ENCODE measurements at places on chromosomes 7 and 10.

GRCh38 chr7:133389727-133390126 lies 136.8 kb downstream of the EXOC4 start:
- DNase-seq: peak; percentile 8

DNA sequence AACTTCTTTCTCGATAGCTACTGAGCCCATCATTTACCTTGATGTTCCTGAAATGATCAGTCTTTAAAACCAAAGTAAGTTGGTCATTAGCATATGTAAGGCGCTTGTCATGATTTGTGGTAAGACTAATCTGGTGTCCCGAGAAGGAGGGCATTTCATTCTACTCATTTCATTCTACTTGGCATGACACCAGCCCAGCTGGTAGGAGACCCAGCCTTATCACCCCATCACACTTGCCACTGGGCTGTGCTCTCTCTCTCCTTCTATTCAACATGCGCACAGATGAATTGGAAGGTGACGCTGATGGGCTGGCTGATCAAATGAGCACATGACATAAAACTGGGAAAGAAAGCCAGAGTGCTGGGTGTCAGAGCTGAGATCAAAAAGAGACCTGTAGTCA lies 65.7 kb downstream of the CRTAC1 start:
- DNase-seq: no peak

DNA sequence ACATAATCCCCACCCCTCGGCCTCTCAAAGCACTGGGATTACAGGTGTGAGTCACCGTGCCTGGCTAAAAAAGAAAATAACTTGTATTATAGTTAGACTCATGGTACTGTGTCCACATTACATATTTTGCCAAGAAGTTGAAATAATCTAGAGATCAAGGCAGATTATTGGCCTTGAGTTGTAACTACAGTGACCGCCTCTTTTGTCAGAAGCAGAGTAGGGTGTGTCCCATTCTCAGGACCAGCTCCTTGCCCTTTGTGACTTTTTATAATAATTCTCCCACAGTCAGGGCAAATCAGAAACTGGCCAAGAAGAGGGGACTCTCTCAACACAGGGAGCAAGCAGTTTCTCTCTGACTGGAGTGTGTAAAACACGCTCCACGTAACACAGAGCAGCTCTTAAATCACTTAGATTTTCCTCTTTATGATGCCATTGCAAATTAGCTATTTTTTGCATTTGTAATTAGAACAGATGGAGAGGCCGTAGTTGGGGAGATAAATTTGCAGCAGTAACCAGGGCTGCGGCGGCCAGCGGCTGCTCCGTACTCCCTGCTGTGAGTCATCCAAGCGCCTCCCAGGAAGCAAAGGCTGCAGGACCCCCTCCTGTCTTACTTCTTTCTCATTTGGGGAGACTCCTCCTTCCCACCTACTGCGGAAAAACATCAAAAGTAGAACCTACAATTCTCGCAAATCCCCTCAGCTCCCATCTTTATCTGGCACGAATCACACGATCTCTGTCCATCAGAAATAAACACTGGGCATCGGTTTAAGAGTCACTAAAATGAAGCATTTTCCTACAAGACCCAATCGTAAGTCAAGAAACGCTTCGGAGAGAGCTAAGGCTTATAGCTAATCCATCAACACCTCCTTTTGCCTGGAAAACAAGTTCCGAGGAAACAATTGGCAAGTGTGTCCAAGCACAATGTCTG lies 32.1 kb upstream of the MSRB2 start:
- no peak for DNase-seq

DNA sequence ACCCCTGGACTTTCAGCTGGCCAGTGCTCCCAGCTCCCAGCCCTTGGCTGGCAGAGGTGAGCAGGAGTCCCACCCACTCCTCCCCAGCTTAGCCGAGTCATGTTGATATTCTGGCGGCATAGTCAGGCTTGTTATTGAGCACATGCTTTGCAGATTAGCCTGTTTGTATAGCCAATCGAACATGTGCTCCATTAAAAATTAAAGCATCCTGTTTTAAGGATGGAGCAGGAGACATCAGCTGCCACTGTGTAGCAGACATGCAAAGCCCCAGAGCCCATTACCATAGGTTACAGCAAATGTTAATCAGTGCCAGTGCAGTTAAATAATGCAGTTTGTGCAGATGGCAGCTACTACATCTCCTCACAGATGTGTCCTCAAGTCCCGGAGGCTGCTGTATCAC lies 574.6 kb upstream of the GALNT17 start:
- DNase-seq: no peak

- DNase-seq: no peak
Observed at GRCh38 chr10:45416603-45417002, 42.6 kb downstream of the ALOX5 start.

DNA sequence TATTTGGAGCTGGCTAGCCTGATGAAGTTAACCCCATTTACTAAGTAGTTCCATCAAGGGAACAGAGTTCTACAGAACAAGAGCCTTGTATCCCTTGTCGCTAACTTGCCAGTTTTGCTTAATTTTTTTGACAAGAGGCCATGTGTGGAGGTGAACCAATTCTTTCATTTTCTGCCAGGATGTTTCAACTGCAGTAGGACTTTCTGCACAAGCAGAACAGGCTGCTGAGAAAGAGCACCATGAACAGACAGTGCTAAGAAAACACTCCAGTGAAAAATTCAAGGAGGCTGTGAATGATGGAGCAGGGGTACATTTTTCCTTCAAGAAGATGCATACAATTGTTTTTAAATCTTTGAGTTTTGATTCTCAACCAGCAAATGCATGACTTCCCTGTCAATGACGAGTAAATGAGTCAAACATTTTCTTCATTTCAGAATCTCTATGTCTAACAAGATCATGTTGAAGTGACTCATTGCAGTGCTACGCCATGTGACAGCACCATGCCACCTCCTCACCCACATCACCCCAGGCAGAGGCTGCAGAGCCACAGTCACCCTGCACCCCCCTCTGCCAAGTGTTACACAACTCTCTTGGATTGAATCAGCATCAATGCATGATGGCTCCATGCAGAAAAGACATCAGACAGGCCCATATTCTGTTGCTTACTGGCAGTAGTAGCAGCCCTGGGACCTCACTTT lies 193.1 kb downstream of the COBL start:
- DNase-seq: peak; percentile 88

DNA sequence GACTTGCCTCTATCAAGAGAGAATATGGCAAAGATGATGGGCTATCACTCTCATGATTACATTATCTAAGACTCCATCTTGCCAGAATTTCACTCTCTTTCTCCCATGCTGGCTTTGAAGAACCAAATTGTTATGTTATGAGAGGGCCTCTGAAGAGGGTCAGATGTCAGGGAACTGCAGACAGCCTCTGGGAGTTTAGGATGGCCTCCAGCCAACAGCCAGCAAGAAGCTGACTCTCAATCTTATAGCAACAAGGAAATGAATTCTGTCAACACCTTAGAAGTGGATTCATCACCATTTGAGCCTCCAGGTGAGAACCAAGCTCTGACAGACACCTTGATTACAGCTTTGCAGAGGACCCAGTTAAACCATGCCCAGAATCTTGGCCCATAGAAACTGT lies 33.6 kb downstream of the ZNF22 start:
- DNase-seq: no peak

DNA sequence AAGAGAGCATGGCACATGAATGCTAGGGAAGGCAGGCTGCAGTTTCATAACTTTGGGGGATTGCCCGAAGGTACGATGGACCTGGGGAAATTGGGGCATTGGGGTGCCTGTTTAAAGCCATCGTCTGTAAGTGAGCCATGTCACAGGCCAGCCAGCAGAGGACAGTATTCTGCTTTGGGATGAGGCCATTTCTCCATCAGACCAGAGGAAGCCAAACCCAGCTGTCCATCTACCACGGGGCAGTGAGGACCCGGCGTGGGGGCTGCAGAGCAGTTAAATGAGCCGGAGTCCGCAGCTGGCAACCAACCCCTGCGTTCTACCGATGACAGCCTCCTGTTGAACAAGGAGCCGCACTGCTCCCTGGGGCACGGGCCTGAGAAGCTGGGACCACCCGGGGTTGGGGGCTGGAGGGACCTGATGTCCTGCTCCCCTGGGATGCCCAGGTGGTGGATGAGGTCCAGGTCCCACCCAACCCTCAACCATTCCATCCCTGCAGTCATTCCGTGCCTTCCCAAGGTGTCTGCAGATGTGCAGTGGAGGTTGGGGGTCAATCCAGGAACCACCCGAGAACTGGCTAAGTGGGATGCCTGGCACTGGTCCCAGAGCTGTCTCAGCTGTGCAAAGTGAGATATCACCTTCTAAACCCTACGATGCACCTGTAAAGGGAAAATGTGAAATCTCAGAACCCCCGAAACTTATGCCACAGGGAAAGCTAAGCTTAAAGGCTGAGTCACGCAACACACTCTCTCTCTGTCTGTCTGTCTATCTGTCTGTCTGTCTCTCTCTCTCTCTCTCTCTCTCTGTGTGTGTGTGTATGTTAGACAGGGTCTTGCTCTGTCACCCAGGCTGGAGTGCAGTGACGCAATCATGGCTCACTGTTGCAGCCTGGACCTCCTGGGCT lies 12.1 kb upstream of the RHBDD2 start:
- DNase-seq: peak; percentile 57

GRCh38 chr7:111775206-111775605 lies 212.9 kb upstream of the IMMP2L start:
- DNase-seq: no peak

- no peak for DNase-seq
Observed at GRCh38 chr7:157844141-157844540, 507.3 kb downstream of the DNAJB6 start.

DNA sequence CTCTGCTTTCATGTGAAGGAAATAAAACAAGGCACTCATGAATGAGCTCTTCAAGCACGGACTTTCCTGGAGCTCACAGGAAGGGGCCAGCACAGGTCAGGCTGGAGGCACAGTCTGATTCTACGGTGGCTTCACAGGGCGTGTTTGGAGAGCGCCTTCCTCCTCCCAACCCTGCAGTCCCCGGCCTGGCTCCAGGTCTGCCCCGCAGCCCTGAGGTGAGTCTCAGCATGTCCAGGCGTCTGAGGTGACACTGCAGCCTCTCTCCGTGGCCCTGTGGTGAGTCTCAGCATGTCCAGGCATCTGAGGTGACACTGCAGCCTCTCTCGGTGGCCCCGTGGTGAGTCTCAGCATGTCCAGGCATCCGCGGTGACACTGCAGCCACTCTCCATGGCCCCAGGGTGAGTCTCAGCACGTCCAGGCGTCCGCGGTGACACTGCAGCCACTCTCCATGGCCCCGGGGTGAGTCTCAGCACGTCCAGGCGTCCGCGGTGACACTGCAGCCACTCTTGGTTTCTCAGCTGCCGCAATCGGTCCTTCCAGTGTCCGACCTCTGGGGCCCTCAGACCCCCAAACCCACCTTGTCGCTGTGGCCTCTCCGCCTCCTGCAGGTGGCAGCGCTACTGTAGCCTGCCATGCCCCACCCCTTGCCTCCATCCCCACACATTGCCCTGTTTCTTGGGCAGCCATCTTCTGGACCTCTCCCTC lies 381.7 kb downstream of the DNAJB6 start:
- DNase-seq: no peak

DNA sequence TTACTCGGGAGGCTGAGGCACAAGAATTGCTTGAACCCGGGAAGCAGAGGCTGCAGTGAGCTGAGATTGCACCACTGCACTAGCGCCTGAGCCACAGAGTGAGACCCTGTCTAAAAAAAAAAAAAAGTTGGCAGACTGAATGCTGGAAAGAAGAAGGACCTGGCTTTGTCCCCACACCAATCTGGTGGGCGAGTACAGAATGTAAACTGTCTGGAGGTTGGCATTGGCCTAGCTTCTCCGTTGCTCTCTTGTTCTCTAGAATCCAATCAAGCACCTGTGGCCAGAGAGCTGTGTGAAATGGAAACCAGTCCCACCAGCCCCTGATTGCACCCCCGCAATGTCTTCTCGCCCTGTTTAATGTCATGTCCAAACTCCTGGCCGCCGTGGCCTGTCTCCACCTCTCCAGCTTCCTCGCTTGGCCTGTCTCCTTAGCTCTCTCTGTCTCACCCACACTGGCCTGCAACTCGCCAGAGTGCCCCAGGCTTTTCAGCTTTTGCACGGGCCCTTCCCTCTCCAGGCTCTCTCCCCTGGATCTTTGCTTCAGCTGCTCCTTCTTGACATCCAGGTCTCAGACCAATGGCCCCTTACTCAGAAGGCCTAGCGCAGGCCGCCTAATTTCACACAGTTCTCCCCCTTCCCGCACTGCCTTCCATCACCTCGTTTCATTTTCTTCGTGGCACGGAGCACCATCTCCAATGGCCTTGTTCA lies 670 bp upstream of the AGK start:
- no peak for DNase-seq

DNA sequence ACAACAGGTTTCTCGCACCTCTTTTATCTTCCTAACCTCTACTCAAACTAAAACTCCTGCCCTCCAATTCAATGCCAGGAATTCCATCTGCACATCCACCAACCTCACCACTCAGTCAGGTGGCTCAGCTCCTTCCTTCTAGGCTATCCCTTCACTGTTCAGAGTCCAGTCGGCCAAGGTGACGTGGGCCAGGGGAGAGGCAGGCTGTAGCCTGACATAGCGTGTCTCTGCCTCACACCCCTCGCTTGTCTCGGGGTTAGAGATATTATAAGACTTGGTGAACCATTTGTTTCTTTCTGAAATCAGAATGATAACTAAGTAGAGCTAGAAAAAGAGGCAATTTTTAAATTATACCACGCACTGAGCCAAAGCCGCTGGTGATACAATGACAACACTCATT lies 31.1 kb downstream of the HIPK2 start:
- DNase-seq: no peak

DNA sequence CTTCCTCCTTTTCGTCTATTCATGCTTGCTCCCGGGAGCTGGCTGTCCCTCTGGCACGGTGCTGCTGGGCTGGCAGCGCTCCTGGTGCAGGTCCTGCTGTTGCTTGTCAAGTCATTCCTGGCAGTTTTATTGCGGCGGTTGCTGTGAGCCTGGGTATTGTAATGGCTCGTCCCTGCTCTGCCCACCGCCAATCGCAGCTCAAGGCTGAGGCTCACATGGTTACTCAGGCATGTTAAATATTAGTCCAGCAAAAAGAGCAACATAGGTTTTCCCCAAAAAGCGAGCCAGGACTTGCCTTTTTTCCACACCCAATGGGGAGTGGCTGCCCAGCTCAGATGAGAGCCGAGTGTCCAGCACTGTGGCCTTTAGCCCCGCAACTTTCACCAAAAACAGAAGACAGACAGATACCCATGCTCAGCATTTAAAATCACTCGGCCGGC lies 492.9 kb upstream of the FOXK1 start:
- DNase-seq: no peak

All from inflammatory macrophage treated with lipopolysaccharide for 1 hour (primary cell).